NCI-H226 (cell line): ENCODE measurements at places on chromosomes 11 and 22.
A peak's percentile ranks its signal among the peaks of the same experiment; 100 is the strongest.

DNA sequence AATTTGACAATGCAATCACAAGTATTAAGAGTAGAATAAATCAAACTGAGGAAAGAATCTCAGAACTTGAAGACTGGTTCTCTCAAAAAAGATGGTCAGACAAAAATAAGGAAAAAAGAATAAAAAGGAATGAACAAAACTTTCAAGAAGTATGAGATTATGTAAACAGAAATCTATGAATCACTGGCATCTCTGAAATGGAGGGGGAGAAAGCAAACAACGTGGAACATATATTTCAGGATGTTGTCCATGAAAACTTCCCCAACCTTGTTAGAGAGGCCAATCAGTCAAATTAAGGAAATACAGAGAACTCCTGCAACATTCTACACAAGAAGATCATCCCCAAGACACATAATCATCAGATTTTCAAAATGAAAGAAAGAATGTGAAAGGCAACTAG is 235.7 kb downstream of the SBF2 start:
- DNase-seq = no peak

DNA sequence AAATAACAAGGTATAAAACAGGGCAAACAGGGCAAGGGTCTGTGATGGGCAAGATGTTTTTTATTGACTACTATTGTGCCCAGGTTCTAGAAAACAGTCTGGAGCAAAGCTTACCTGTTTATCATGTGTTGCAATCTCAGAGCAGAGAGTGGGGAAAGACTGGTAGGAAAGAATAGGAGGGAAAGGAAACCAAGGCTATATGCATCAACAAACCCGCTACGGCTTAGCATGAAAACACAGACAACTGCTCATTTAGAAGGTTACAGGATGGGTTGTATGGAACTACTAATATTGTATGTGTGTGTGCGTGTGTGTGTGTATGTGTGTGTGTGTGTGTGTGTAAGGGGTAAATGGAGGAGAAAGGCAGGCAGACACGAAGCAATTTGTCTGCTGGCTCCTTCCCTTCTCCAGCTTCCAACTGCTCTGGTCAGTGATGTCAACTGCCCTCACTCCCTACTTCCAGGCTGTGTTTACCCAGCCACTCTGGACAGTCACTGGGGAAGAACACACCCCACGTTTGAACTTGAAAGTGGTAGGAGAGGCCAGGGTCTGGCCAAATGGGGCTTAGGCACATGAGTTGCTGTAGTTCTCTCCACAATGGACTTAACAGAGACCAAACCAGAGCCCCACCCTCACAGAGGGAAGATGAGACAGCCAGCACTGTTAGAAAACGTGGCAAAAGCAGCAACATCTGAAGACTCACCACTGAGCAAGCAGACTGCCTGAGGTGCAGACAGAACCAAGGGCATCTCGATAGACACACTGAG is 47.0 kb downstream of the GAB2 start:
- DNase-seq = no peak

DNA sequence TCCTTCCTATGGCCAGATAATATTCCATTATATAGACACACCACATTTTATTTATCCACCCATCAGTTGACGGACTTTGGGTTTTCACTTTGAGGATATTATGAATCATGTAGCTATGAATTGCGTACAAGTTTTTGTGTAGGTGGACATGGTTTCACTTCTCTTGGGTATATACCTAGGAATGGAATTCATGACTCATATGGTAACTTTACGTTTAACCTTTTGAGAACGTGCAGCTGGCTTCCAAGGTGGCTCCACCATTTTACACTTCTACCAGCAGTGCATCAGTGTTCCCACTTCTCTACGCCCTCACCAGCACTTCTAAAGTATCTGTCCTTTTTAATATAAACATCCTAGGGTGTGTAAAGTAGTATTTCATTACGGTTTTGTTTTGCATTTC is 112.0 kb downstream of the PLEKHA7 start:
- DNase-seq = peak; percentile 70

GRCh38 chr11:8806974-8807373 is 104.0 kb upstream of the AKIP1 start:
- no peak for DNase-seq

DNA sequence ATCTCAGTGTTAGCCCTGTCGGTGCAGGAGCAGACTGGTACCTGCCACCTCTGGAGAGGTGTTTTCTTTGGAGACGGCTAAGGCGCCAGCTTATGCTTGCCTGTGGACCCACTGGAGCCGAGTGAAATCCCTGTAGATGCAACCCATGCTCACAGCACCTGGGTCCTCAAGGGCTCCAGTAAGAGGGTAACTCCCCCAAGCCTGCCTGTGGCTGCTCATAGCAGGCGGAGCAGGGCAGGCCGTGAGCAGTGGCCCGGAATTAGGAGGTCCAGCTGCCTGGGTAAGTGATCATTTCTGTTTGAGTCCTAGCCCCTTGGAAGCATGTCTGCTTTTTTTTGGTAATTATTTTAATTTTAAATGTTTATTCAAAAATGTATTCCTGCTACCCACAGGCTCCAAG is 43.8 kb downstream of the NAT10 start:
- DNase-seq = no peak

DNA sequence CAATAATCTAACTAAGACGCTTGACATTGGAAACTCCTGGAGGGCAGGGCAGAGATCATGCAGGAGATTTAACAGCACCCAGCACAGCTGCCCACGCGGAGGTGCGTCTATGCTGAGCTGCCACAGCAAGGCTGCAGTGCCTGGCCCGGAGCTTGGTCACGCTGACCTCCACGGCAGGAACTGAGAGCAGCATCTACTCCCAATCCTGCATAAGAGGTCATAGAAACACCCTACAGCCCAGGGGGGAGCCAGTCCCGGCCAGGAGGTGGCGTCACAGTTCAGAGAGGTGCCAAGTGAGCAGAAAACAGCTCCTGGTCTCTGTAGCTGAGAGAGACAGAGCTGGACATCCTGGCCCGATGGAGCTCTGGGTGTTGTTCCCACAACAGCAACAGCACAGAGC is 121.1 kb upstream of the TMEM45B start:
- no peak for DNase-seq

GRCh38 chr22:30694171-30694639 is 469 bp upstream of the OSBP2 start:
- DNase-seq = peak; percentile 21

DNA sequence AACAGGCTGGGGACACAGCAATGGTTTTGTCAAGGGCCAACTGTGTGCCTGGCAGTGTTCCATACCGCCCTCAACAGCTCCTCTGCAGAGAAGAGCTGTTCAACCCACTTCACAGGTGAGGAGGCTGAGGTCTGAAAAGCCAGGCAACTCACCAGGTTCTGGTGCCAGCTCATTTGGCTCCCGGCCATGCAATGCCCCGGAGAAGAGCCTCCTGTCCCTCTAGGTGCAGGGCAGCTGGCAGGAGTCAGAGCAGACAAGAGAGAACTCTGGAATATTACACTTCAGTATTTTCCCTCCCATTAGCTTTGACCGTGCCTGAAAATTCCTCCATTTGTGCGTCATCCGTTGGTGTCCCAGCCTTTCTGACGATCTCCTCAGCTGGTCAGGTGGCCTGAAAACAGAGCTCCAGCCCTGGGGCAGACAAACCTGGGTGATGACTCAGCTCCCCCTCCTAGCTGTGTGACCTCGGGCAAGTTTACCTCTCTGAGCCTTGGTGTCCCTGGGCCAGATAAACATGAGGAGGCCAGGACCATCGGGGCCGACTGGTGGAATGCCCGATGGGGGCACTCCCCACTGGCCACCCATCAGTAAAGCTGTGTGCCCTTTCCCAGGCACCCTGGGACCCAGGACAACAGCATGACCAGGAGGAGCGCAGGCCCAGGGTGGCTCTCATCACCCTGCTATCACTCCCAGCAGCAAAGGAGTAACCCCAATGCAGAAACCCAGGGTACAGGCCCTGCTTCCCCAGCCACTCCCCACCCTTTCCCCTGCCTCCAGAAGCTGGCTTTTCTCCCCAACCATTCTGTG is 9.6 kb upstream of the C1QTNF6 start:
- DNase-seq = peak; percentile 79

- DNase-seq = peak; percentile 61
These were observed 565 bp downstream of the GAS2L1 start for GRCh38 chr22:29306835-29307595.

GRCh38 chr11:86069408-86070101 is 671 bp upstream of the PICALM start:
- DNase-seq = peak; percentile 94

DNA sequence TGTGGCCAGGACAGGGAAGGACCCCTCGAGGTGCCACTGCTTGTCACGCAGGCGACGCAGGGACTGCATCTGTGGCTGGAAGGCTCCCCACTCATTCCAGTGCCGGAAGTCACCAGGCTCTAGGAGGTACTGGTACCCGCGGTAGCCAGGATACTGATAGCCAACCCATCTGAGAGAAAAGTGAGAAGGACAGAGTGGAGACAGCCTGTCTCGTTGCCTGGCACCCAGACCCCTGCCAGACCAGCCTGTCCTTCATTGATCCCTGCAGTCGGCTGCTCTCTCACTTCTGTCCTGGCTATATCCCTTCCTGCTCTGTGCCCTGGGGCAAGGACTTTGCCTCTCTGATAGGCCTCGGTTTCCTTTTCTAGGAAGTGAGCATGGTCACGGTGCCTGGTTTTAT is 9.6 kb upstream of the TPST2 start:
- no peak for DNase-seq

DNA sequence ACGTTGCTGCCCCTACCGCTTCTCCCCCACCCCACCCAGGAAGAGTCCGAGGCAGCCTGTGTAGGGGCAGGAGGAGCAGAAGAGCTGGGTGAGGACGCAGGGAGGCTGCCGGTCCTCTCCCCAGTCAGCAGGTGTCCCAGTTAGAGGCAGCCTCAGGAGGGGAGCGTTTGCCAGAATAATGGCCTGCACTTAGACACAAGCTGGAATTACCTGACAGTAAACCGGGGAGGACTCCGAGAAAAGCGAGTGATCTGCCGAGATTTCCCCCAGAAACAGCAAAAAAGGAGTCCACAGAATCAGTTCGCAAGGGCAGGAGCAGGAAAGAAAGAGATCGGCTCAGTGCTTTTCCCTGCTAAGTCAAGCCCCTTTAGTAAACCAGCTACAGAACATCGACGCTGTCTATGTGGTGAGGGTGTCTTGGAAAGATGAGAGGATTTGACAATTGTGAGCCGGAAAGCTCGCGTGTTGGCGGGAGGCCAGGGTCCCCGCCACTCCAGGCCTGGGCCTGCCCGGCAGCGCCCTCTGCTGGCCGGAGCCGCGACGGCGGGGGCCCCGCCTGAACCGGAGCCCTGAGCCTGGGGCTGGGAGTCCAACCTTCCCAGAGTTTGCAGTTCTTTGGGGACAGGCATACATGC is 17.7 kb upstream of the THRSP start:
- peak; percentile 53 for DNase-seq

- DNase-seq = peak; percentile 97
These were observed 444 bp downstream of the CAVIN3 start for GRCh38 chr11:6319704-6320410.

GRCh38 chr22:48429446-48430020 is 1398.1 kb downstream of the BRD1 start:
- no peak for DNase-seq
